C1 segment of cervical spinal cord (tissue), 14 donors: ENCODE measurements at places on chromosomes 3 and 15.

GRCh38 chr15:41025393-41025792 lies 72.1 kb downstream of the CHAC1 start:
- DNase-seq = no peak

DNA sequence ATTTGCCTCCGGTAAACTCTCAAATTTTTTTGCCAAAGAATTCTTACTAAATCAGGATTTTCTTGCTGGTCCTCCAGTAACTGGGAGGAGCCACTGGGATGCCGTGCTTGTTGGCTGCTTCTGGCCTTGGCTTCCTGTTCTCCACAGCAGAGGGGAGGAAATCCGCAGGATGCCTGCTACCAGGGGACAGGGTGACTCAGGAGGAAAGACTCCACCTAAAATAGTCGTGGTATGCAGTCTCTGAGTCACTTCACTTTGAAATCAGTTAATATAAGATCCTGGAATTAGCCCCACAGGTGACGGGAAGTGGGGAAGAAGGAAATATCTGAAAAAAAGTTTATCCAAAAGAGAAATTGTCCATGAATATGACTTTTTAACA lies 6.5 kb upstream of the TM4SF18 start:
- DNase-seq = no peak

GRCh38 chr3:99626417-99626788 lies 12.0 kb upstream of the COL8A1 start:
- DNase-seq = no peak

DNA sequence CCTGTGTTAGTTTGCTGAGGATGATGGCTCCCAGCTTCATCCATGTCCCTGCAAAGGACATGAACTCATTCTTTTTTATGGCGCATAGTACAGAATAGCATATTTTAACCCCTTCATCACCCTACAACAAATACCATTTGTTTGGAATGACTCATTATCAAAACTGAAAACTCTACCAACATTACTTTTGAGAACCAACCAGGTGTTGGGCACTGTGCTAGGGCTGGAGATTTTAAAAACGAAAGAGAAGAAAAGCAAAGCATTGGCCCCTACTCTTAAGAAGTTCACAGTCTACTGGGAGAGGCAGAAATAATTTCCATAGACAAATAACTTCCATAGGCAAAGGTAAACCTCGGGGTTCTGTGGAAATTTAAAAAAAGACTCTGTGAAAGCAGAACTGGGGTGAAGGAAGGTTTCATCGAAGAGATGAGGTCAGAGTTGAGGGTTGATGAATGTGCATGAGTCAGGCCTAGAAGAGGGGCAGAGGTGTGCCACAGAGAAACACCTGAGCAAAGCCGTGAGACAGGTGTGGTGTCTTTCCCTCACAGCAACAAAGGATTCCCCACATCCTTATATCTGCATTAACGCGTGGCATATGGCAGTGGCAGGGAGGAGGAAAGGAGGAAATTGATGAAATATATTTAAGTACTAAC lies 51.0 kb downstream of the MCF2L2 start:
- DNase-seq = no peak

DNA sequence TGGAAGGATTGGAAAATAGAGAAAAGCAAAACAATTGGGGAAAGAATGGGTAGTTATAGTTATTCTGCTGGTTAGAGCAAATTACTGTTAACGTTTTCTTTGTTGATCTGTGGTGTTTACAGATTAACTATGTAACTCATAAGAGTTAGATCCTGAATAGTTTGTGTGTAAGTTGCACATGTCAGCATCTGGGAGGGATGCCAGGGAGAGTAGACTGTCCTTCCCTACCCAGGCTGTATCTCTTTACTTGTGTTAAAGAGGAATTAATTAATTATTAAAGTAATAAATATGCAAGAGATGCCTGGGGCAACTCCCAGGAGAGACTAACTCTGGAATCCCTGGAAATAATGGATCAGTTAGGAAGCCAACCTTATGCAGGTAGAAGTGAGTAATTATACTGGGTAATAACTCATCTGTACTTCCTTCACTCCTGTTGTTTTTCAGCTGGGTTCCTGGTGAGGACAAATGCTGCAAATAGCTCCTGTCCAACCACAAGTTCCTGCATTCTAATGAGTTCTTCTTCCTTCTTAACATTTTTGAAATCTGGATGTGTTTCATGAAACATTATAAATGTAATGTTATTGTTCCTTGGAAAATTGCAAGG lies 18.9 kb downstream of the GHRL start:
- no peak for DNase-seq

DNA sequence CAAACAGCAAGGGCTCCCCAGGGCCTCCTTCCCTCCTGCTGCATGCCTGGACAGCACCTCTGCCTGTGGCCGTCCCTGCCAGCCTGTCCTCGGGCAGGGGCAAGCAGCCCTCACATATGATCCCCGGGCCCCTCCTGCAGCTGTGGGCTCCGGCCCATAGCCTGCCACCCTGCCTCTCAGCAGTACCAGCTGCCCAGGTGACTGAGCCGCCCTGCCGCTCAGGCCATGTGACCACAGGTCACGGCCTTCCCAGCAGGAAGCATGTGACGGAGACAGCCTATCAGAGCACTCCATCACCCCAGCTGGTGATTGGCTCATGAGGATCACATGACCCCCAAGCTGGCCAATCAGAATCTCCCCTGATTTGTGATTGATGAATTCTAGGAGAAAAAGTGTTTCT lies 23.9 kb downstream of the ALDH1L1 start:
- no peak for DNase-seq

- DNase-seq = no peak
Measured at GRCh38 chr3:41202834-41203345, 3.6 kb downstream of the CTNNB1 start.

DNA sequence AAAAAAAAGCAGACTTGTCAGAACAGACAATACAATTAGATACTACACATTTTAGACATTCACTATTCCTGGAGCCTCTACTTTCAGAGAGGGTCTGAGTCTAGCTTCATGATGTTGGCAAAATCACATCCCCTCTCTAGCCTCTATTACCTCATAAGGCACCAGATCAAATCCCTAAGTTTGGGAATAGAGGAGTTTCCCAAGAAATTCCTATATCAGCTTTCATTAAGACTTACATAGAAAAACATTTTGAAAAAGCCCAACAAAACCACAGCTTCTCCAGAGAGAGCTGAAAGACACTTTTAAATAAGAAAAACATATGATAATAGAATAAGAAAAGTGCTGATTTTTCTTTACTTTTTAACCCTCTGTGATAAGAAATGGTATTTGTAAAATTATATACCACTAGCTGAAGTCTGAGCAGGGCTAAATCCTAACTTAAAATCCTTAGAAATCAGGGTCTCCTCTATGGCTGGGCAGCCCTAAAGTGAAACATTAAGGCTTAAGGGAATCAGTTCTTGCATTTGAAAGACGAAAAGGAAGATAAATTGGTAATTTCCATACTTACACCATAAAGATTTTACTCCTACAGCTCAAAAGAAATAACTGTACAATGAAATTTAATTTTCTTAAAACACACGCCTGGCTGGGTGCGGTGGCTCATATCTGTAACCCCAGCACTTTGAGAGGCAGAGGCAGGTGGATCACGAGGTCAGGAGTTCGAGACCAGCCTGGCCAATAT lies 4.3 kb downstream of the TBC1D2B start:
- no peak for DNase-seq

DNA sequence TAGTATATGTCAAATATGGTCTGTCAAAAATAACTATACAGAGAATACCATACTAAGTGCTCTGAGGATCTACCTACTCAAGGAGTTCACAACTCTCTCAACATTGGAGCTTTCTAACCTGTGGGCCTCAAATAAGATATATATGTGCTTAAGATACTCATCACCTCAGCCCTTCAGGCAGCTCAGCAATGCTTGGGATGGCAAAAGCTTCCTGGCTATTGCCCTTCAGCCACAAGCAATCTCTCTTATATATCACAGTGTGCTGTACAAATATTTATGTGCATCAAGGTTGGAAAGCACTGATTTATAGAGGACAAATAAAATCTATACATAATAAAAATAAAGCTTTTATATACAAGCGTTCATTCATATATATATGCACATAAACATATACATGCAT lies 40.3 kb downstream of the ICE2 start:
- DNase-seq = no peak

GRCh38 chr3:50588759-50589433 lies 19.6 kb downstream of the HEMK1 start:
- no peak for DNase-seq

DNA sequence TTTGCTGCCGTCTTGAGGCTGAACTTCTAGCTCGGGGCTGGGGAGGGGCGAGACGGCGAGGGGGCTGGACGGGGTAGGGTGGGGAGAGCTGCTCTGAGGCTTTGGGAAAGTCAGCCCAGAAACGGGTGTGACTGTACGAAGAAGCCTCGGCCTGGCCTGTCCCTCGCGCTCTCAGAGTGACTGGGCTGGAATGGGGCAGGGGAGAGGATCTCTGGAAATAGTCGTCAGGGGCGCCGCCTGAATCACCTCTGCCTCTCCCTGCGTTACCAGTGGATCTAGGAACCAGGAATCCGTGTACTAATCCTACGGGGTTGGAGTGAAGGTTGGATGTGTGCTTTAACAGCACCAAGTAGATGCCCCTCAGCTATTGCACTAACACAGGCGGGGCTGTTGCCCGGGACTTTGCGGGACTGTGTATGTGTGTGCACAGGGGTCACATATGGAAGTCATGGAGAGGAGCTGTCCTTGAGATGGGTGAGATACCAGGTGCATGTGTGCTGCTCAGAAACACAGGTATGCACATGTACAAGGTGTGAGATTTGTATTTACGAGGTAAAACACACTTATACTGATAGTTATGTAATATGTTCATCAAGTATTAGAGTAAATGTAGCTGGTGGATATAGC lies 591 bp downstream of the FOXL2NB start:
- DNase-seq = no peak

- no peak for DNase-seq
Measured at GRCh38 chr15:90611157-90611556, 81.4 kb downstream of the CRTC3 start.

DNA sequence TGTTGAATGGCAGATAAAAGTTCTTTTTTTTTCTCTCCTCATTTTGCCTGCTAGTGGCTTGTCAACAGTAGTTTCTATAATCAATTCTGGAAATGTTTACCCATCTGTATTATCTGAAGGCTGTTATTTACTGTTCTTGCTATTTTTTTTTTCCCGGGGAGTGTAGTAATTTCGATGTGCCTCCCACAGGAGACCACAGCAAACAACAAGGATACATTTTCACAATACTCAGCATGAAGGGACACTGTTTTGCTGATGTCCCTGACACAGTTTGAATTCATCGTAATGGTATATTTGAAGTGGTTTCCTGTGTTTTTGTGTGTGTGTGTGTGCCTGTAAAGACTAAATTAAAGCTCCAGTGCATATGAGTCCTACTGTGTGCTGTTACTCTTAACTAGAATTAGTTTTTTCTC lies 92.1 kb upstream of the ICE2 start:
- DNase-seq = no peak

GRCh38 chr3:157078131-157078810 lies 81.7 kb downstream of the CCNL1 start:
- no peak for DNase-seq
